ENCODE measurements at places on chromosomes 16 and 17.

GRCh38 chr17:45091778-45092425 lies 30.8 kb downstream of the NMT1 start:
- no peak for DNase-seq

DNA sequence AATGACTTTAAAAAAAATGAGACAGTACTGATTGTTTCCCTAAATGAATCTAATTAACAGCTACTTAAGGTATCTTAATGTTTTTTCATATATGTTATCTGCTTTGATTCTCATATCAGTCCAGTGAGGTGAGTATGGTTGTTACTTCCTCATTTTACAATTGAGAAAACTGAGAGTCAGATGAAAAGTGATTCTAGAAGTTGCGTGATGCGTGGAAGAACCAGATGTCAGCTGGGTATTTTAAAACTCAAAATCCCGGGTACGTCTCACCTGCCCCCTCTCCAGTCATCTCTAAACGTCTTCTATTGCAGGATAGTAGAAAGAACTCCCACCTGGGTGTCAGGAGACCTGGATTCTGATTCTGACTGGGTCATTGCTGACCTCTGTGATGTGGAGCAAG lies 89.2 kb downstream of the MAP2K6 start:
- DNase-seq, result no peak

GRCh38 chr17:56577190-56577842 lies 16.2 kb upstream of the NOG start:
- DNase-seq, result no peak

- peak; percentile 31 for DNase-seq
Measured at GRCh38 chr16:67415872-67416793, at the start of gene ZDHHC1. ZDHHC1 (minus strand) TSS chr16:67416477; CDS start chr16:67407775, 8,702 bp downstream.

GRCh38 chr17:12618557-12618956 lies 47.1 kb upstream of the MYOCD start:
- no peak for DNase-seq

GRCh38 chr16:10738231-10739077 lies 5.2 kb upstream of the NUBP1 start:
- DNase-seq, result peak; percentile 31

GRCh38 chr16:85850344-85850880 lies 48.5 kb upstream of the IRF8 start:
- DNase-seq, result no peak

DNA sequence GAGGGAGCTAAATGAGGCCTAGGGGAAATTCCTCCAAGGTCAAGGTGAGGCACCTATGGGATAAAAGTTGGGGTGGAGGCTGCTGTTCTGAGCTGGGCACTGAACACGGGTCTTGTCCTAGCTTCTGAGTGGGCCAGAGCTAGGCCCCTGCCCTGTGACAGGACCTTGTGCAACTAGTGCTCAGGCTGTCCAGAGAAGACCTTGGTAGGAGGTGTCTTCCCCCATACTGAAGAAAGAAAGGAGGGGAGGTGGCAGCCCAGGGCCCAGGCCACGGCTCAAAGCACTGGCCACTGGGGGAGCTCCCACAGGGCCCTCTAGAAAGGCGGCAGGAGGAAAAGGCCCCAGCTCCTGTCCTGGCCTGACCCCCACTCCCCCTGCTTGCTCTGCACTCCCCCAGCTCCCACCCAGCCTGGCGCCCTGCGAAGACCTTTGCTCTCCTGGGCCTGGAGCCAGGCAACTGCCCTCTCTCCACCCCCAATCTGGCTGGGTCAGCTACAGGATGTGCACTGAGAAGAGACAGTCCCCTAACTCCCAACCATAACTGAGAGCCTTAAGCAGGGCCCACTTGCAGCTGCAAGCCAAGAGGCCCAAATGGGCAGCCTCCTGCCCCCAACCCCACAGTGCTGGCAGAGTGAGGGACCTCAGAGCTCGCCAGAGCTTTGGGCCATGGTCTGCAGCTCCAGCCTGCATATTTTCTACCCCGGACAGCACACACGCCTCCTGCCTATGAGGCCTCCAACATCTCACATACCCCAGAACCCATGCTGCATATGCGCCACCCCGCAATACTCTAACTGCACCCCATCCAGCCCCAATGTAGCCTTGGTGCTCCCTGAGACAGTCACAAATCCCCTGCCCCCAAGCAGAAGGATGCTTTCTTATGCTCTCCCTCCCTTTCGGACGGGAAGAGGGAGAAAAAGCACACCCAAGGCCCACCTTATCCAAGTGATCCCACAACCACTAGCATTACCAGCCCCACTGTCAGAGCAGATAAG lies 15.3 kb downstream of the HSD11B2 start:
- no peak for DNase-seq

DNA sequence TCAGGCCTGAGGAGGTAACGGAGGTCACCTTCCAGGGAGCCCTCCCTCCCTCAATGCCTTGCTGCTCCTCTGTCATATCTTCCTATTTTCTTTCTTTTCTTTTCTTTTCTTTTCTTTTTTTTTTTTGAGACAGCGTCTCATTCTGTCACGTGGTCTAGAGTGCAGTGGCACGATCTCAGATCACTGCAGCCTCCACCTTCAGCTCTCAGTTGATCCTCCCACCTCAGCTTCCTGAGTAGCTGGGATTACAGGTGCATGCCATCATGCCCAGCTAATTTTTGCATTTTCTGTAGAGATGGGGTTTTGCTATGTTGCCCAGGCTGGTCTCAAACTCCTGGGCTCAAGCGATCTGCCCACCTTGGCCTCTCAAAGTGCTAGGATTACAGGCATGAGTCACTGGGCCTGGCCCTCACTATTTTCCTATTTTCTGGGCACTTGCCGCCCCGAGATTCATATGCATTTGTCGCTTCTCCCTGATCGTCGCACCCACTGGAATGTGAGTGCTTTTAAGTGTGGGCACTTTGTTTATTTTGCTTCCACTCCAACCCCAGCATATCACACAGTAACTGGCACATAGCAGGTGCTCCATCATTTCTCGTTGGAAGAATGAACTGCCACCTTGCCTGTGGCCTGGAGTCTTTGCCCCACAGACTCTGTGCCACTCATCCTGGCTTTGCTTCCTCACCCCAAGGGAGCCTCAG lies 31.7 kb downstream of the CPNE2 start:
- DNase-seq, result no peak

GRCh38 chr17:7021993-7022778 lies 664 bp upstream of the BCL6B start:
- DNase-seq, result peak; percentile 72

DNA sequence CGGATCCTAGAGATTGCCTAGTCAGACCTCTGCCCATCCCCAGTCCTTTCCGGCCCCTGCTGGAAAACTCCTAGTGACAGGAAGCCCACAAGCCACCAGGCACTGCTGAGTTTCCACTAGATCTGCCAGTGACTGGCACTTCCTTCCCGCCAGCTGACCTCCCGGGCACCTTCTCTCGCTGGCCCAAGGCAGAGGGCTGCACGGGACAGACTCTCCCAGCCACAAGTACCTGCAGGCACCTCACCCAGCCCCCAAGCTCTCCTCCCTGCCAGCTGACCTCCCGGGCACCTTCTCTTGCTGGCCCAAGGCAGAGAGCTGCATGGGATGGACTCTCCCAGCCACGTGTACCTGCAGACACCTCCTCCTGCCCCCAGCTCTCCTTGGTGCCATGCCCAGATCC lies 66.3 kb upstream of the DOC2B start:
- no peak for DNase-seq

GRCh38 chr16:52411011-52411410 lies 135.9 kb downstream of the TOX3 start:
- DNase-seq, result no peak

- no peak for DNase-seq
Measured at GRCh38 chr16:14101415-14101814, 30.3 kb downstream of the MRTFB start.

DNA sequence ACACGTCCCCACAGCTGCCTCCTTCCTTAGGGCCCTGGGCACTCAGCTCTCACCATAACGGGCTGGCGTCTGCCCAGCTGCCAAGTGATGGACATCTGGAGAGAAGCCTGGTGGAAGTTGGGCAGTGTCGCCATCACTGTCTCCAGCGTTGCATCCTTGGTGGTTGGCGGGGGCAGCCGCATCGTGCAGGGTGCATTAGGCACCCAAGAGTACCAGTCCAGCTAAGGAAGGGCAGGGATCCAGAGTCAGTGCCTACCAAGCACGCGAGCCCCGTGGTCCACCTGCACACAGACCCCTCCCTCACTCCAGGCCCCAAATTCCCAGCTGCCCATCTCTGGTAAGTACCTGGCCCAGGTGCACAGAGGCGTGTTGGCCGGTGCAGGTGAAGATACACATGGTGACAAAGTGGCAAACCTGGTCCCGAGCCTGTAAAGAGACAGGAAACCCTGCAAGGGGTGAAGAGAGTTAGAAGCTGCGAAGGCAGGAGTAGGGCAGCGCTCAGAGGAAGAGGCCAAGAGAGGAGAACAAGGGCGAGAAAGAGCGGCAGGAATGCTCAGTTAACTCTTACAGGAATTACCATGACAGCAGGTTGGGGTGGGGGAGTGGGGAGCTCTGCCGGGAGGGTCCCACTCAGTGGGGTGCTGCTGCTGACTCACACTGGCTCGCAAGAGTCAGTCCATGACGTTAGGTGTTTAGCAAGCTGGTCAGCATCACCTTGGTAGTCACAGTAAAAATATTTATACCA lies 9.5 kb downstream of the ALOX15 start:
- no peak for DNase-seq

DNA sequence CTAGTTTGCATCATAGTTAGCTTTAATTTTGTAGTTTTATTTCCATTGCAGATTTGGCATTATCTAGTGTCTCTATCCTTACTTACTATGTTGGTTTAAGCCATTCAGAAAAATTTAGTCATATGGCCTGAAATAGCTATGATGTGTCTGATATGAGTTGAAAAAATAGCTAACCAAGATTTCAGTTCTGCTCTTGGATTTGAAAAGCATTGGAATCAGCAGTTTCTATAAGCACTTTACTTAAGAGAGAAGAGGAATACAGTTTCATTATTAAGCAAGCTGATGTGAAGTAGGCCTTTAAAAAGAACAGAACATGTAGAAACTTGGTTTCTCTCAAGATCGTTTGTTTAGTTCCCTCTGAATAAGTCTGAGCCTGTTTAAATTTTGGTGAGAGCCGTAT lies 25.9 kb downstream of the LPCAT2 start:
- no peak for DNase-seq

GRCh38 chr16:75983741-75984381 lies 257.6 kb upstream of the CPHXL start:
- DNase-seq, result no peak

DNA sequence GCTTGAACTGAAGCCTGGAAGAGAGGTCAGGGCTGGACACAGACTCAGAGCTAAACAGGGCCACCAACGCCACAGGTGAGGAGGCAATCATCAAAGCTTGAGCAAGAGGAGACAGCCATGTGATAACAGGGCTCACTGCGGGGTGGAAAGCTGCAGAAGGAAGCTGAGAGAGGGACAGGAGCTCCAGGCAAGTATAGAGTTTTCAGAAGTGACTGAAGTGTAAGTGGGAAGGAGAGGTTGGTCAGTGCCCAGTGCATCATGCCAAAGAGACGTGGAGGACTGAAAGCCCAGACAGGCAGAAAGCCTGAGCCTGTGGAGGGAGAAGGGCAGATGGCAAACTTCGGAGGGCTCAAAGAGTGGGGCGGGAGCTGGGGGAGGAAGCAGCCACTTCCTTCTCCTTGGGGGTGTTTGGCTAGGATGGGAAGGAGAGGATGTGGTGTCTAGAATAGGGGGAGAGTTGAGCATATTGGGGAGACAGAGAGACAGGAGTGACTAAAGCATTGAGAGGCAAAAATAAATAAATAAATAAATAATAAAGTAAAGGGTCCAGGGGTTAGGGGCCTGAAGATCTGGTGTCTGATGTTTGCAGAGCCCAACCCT lies 2.6 kb downstream of the KIFC3 start:
- no peak for DNase-seq

DNA sequence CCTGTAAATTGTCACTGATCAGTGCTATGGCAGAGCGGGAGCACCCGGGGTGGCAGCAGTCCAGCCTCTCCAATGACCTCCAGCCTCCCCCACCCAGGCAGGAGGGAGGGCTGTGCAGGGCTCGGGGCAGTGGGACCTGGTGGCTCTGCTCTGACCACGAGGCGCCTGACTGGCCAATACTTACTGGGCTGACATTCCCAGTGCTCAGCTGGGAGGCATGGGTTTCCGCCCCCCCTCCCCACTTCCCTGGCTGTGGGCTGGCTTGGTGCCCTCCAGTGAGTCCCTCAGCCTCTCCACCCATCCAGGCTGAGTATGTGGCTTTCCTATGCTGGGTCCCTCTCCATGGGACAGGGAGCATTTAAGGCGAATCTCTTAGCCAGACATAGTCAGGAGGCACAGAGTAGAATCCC lies 2.7 kb downstream of the SOCS3 start:
- DNase-seq, result no peak

- no peak for DNase-seq
Measured at GRCh38 chr17:38554430-38555350, 51.1 kb downstream of the SRCIN1 start.

GRCh38 chr17:82985428-82985805 lies 94.0 kb upstream of the METRNL start:
- DNase-seq, result no peak

DNA sequence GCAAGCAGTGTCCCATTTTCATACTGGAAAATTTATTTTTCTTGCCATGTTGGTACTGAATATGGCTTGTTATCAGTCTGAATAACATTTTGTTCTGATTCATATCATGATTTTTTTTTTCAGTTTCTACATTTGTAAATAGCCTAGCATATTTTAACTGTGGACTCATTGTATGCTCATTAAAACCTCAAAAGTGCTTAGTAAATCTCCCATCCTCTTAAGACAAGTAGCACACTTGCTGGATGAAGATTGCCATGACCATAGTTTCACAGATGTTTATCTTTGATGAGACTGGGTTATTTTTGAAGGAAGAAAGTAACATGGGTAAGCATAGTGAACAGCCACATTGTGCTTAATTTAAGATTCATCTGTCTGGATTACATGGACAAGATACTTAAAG lies 878 bp downstream of the KRT10 start:
- DNase-seq, result no peak

- no peak for DNase-seq
Measured at GRCh38 chr17:38613525-38613980, 7.8 kb upstream of the SRCIN1 start.

DNA sequence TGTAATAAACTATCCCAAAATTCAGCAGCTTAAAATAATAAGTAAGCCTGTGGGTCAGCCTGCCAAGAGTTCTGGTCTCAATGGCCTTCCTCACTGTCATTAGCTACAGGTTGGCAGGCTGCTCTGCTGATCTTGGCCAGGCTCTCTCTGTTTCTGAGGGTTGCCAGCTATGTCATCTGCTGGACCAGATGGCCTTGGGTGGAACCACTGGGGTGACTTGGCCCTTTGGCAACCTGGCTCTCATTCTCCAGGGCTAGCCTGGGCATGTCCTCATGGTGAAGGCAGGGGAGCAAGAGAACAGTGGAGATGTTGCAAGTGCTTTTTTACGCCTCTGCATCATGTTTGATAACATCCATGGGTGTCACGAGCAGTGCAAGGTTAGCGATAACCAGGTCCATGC lies 13.9 kb downstream of the ITGAM start:
- DNase-seq, result no peak
